ENCODE measurements at places on chromosomes 2 and 18.

DNA sequence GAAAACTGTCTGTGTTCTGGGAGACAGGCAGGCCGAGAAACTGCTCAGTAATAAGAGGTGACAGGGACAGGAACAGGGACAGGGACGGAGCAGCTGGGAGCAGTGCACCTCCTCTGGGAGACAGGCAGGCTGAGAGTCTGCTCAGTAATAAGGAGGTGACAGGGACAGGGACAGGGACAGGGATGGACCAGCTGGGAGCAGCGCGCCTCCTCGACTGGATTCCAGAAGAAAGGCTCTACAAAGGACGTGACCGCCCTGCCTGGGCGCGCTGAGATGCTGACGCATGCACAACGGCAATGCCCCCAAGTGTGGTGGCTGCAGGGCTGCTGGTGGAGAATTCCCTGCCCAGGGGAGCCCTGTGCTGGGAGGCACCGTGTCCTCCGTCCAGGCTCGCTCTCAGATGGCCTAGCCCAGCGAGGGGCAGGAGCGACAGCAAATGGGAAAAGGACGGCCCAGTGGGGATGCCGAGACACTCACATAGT, 44.2 kb upstream of the PXDN start:
- DNase-seq, result no peak

GRCh38 chr2:98161186-98161585, 74.2 kb downstream of the VWA3B start:
- no peak for DNase-seq

DNA sequence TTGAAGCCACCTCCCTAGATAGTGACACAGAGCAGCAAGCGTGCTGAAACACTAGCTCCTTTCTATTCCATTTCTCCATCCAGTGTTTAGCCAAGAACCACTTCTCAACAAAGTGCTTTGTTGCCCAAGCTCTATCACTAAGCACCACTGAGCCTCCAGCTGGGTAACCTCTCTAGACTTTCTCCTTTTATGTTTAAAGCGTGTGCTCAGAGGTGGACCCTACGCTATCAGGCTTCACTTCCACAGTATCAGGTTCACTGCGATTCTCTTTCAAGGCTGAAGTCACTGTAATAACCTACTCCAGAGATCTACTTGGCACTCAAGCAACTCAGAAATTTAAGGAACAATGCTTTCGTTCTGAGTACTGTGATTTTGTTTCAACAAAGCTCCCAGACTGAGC, 197.9 kb downstream of the LNPK start:
- DNase-seq, result no peak

GRCh38 chr2:7612969-7613368, 695.8 kb downstream of the RNF144A start:
- DNase-seq, result no peak

DNA sequence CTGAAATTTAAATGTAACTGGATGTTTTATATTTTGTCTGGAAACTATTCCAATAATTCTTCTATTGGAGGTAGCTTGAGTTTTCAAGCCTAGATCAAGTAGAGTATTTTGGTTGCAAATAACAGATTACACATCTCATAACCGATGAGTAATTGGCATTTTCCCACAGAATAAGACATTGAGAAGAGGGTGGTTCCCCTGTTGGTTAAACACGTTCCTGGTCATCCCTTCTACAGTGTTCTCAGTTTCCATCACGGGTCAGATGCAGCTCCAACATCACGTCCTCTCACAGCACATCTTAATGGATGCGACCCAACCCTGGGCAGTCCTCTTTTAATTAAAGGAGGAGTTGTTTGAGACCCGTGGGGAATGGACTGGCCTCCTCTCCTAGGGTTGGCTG, 149.0 kb upstream of the ZNF516 start:
- DNase-seq, result no peak

GRCh38 chr2:238509151-238509835, 82.6 kb downstream of the ASB1 start:
- DNase-seq, result no peak

DNA sequence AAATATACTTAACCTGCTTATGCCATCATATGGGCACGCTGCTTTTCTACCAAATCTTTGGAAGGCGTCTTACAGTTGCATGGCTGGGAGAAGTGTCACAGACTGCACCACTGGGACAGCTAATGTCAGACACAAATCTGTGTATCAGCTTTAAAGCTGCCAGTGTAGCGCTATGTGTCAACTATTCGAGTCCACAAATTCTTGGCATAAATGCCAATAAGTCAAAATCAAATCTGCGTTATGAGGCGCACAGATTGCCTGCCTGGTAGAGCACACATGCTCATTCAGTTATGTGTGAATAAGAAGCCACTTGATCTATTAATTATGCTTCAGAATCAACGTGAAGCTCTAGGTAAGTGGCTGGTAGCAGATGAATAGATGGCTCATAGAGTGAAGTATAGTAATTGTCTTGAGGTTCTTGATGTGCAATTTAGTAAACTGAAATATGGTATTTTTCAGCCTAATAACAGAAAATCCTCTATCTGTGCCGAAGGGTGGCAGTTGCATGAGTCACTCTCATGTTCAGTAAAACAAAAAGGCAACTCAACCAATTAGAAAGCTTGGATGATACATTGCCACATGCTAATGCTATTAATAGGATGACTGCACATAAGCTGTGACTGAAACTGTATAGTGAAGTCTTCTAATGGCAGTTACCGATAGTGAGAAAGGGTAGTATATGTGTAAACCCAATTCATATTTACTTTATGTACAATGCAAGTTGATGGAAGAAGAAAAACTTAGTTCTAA, 52.0 kb downstream of the DCC start:
- no peak for DNase-seq

DNA sequence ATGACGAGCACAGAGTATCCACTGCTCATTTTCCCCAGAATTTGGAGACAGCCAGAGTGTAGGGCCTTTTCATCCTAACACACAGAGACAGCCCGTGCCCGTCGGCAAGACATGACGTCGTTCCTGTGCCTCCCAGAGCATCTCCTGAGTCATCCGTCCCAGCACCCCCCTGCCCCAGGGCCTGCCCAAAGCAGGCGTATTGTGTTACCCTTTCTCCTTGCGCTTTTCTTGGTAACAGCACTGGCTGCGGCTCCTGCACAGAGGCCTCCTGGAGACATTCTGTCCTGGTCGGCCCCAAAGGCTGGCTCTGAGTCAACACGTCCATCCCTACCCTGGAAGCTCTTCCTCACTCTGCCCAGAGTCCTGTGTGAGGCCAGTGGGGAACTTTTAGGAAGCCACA, 217.1 kb downstream of the KLHL29 start:
- DNase-seq, result no peak

- DNase-seq, result no peak
These were observed 62.8 kb downstream of the MEX3C start for GRCh38 chr18:51134721-51135120.

DNA sequence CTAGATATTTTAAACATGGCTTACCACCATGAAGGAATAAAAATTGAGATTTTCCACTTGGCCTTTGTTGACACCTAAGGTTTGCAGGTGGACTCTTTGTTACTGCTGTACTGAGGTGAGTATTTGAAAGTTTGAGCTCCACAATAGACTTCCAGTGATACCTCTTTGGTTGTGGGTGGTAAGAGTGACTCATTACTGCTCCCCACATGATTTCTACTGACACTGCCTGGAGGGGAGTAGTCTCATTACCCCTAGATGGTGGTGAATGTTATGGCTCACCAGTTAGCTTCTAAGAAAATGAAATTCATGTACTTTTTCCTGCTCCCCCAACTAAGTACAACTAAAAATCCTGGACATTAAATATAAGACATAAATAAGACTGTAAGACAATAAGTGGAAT, 1183.1 kb upstream of the TMEFF2 start:
- DNase-seq, result no peak

- DNase-seq, result no peak
These were observed 220.3 kb downstream of the ANAPC1 start for GRCh38 chr2:111663471-111664274.

DNA sequence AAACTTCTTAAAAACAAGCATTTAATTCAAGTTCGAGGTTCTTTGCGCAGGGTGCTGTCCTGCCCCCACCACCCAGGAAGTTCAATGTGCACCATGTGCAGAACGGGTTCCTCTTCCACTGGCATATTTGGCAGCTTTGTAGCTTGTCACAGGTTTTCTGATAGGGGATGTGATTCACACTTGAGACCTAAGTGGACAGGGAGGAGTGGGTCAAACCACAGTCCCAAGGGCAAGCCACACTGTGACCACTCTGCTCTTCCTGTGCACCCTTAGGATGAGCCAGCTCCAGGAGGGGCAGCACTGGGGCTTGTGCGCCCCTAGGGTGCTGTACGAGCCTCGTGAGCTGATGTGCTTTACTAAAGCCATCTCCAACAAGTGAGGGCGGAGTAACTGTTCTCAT, 82.5 kb downstream of the TGFA start:
- DNase-seq, result no peak

DNA sequence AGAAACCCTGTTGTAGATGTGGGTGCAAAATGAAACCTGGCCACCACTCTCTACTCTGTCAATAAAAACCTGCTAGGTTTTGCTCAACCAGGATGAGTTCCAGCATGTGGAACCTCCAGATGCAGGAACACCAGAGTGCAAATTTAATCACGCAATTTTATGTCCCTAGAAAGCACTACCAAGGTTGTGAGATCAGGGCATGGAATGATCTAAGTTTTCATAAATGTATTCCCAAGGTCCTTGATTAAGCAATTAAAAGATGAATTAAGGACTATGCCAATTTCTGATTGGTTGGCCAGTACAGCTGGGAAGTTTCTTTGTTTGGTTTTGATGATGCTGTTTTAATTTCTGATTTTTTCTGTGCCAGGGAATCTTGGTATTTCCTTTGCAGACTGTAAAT, 179.2 kb downstream of the KCNS3 start:
- no peak for DNase-seq

DNA sequence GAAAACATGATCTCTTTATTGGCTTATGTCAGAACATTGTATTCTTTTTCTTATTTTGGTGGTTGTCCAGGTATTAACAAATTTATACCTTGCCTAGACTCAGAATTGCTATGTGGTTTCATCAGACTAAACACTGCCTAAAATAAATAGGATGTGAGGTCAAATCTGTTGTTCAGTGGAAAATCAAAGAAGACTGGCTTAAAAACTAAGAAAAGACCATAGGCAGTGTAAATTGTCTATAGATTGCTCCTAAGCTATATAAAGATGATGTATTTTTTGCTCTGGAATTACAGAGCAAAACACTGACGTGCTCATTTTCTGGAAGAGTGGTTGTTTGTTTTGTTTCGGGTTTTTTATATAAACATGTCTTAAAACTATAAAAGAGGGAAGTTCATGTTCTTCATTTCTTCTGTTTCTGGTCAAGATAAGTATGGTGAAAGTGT, 266.0 kb downstream of the ALPK2 start:
- DNase-seq, result no peak

DNA sequence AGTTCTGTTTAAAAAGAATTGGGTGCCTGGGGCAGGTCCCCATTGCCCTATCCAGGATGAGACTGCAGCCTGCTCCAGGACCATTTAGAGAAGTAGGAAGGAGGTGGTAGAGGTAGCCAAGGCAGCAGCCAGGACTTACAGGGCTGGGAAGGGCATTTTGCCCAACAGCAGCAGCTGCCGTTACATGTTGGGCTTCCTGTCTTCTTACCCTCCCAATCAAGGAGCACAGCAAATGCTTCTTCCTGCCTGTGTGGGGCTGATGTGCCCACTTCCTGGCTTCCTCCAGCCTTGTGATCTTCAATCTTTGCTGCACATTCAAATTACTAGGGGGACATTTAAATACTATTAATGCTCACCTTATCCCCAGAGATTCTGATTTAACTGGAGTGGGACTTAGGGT, 112.0 kb downstream of the QPCT start:
- DNase-seq, result no peak

GRCh38 chr2:133717497-133717896, 149.2 kb upstream of the NCKAP5 start:
- no peak for DNase-seq

DNA sequence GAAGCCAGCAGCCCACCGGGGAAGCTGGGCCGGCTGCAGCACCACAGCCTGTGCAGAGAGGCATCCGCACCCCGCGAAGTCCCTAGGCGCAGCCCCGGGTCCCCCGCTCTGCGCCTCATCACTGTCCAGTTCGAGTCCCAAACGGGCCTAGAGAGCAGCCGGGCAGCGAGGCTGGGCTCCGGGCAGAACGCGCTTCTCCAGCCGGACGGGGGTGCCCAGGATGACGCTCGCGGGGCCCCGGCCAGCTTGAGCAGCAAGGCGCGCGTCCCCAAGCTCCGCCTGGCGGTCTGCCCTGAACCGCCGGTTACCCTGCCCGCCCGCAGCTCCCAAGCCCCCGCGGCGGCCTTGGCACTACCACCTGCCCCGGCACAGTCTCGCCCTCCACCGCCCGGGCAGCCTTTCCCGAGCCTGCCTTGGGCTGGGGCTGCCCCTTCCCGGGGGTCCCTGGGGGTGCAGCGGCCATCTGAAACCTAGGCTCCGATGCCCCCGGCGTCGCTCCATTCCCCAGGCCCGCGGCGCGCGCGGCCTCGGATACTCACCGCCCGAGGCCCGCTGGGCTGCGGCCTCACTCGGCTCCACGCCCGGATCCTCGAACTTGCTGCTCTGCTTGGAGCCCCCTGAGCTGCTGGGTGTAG, 591 bp downstream of the SLC16A14 start:
- DNase-seq, result peak; percentile 62

DNA sequence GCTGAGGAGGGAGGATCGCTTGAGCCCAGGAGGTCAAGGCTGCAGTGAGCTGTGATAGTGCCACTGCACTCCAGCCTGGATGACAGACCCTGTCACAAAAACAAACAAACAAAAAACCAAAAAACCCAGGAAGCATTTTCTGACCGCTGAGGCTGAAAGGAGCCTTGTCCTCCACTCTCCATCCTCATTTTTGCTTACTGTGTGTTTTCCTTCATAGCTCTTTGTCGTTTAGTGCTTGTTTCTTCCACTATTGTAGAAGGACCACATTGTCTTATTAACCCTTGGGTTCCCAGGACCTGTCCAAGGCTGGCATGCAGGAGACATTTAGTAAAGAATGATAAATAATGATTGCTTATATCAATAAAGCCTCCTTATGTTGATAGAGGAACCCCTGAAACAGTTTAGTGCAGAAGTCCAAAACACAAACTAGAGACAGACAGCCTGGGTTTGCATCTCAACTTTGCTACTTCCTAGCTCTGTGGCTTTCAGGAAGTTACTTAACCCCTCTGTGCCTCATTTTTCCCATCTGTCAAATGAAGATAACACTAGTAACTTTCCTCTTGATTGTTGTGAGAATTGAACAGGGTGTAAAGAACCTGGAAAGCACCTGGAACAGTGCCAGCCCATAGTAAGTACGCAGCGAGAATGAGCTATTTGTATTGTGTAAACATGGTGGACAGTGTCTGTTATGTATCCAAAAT, 126.0 kb downstream of the LPIN1 start:
- no peak for DNase-seq

- no peak for DNase-seq
These were observed 101.1 kb downstream of the TRIB2 start for GRCh38 chr2:12817870-12818269.

DNA sequence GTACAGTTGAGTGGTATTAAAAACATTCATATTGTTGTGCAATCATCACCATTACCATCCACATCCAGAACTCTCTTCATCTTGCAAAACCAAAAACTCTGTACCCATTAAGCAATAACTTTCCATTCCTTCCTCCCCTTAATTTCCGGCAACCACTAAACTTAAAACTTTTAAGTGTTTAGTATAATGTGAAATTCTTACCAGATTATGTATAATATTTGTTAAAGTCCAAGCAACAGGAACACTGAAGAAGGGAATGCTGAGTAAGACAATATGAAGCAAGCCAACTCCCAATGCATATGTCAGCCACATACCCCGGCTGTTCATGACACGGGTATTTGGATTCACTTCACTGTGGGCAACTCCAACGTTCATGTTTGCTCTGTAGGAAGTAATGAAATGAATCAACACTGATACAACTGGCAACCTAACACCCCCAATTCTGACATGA, 1.9 kb downstream of the ORMDL1 start:
- DNase-seq, result no peak

- DNase-seq, result peak; percentile 27
These were observed 44.5 kb downstream of the DOCK10 start for GRCh38 chr2:224997802-224998201.
